ENCODE measurements at places on chromosomes 4 and X.

DNA sequence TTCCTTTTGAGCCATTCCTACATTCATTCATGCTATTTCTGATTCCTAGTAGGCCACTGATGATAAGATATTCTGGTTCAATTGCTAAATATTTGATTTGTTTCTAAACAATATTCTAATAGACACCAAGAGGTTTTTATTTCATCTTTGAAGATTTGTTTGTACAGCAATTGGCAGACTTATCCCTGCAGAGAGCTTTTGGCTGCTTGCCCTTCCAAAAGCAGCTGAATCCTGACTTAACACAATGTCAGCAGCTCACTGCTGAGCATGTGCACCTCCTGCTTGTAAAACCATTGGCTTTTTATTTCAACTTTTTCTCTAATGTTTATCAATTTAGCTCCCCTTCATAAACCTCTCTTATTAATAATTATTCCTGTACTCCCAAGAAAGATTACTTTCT is 45.3 kb downstream of the MMRN1 start:
- peak; percentile 15 for DNase-seq

- DNase-seq: no peak
These were observed 7.4 kb downstream of the AFF1 start for GRCh38 chr4:86942185-86942666.

DNA sequence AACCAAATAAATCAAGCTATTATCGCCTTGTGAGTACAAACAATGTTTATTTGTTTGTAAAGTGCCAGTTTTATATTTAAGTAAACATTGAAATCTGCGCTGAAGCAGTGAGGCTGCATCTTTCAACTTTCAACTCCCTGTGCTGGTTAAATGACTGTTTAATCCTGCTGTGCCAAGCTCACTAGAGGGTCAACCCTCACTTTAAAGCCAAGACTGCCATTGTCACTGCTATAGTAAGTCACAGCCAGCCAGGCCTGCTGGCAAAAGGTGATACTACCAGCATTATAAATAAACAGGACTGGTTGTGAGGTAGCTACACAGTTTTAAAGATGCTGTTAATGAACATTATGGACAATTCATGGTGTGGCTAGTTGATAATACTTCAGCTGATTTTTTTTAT is 34.6 kb downstream of the EFHC2 start:
- no peak for DNase-seq

GRCh38 chrX:149962859-149963757 is 24.8 kb upstream of the EOLA2 start:
- DNase-seq: peak; percentile 59

GRCh38 chr4:25536564-25537320 is 118.9 kb upstream of the SLC34A2 start:
- no peak for DNase-seq

- DNase-seq: no peak
These were observed 1957.4 kb upstream of the TENM3 start for GRCh38 chr4:180285796-180286195.
